Astrocyte of the hippocampus (primary cell): ENCODE measurements at places on chromosomes 11 and 22.

- no peak for DNase-seq
These were observed 162.3 kb downstream of the LARGE1 start for GRCh38 chr22:33757802-33758483.

DNA sequence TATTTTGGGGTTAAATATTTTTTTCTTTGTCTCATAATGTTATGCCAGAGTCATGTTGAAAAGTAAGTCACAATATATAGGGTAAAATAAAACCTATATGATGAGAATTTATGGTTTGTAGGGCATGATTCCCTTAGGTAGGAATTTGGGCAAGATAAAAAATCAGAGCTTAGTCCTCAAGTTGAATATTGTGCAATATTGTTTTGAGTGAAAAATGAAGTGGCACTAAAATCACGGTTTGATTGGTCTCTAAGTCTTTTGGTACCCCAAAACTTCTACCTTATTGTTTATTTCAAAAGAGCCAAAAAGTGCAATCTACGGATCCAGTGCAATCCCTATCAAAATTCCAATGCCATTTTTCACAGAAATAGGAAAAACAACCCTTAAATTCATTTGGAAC lies 1.6 kb upstream of the MRPL16 start:
- no peak for DNase-seq

DNA sequence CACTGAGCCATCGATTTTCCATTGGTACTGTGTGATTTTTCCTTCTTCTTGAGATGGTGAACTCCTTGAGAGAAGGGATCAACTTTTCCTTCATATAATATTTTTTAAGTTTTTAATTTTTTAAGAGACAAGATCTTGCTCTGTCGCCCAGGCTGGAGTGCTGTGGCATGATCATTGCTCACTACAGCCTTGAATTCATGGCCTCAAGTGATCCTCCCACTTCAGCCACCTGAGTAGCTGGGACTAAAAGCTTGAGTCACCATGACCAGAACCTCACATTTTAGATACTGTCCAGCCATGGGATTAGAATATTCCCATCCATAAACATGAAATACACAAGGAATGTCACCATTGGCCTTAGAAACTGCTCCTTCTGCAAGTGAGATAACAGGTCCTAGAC lies 66.9 kb upstream of the CHRM4 start:
- no peak for DNase-seq

GRCh38 chr11:72778535-72779494 lies 15.0 kb downstream of the STARD10 start:
- no peak for DNase-seq

GRCh38 chr11:10444725-10445315 lies 10.2 kb upstream of the AMPD3 start:
- DNase-seq, result no peak

- no peak for DNase-seq
These were observed 9.1 kb upstream of the PPARA start for GRCh38 chr22:46140989-46141928.

DNA sequence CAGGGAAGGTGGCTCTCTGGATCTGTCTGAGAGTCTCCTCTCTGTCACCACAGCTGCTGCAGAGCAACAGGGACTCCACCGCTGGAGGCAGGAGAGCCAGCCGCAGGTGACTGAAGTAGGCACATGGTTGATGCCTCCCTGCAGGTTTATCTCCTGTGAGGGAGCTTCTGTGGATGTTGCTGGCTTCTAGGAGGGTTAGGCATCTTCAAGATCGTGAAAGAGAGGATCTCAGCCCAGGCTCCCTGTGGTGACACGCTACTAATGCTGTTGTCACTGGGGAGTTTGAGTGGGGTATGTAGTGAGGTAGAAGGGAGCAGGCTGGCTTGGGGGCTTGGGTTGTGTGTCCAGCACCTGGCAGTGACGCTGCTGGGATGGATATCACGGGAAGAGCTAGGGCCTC lies 34.1 kb downstream of the DAGLA start:
- no peak for DNase-seq

GRCh38 chr11:127274328-127274676 lies 273.7 kb upstream of the KIRREL3 start:
- peak; percentile 7 for DNase-seq
